Activated naive CD8-positive, alpha-beta T cell treated with anti-CD3 and anti-CD28 coated beads, Interleukin-2, amount 10 ng/mL, durations not matched to agents 7 days and 5 days (primary cell): ENCODE measurements at places on chromosomes 6 and 20.
A peak's percentile ranks its signal among the peaks of the same experiment; 100 is the strongest.

GRCh38 chr6:43917878-43918382 lies 147.9 kb downstream of the VEGFA start:
- H3K27me3 ChIP-seq = peaks cover 5% of the 10 kb centered on the region
- no peak overlapping the region for H3K4me3 ChIP-seq
- H3K4me1 ChIP-seq = no peaks in the 10 kb centered on the region

GRCh38 chr6:157096105-157096504 lies 227.2 kb downstream of the TMEM242 start:
- peak overlapping the region; percentile 62 for H3K27ac ChIP-seq
- DNase-seq = no peak
- peaks cover 22% of the 10 kb centered on the region for H3K4me1 ChIP-seq
- H3K4me3 ChIP-seq = no peak overlapping the region
- H3K27me3 ChIP-seq = no peaks in the 10 kb centered on the region

DNA sequence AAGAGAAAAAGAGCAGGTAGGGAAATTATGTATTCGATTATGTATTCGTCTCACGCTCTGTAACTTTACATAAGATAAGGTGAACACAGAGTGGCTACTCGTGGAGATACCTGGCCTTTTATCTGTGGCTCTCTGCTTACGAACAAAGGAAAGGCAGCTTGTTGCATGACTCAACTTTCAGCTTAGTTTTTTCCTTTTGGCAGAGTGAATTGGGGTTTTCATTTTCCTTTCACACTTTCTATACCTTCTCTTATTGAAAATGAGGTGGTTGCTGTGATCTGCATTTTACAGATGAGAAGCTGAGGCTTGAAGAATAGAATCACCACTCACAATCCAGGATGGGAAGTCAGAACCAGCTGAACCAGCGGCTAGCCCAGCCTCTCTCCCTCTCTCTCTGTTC lies 13.3 kb upstream of the KCNK15 start:
- H3K27ac ChIP-seq = no peak overlapping the region
- peaks cover 5% of the 10 kb centered on the region for H3K36me3 ChIP-seq
- H3K4me3 ChIP-seq = no peak overlapping the region
- no peaks in the 10 kb centered on the region for H3K27me3 ChIP-seq
- DNase-seq = no peak

GRCh38 chr20:1860446-1860845 lies 34.8 kb upstream of the SIRPA start:
- H3K27ac ChIP-seq = no peak overlapping the region
- H3K27me3 ChIP-seq = peaks cover 13% of the 10 kb centered on the region
- no peak overlapping the region for H3K4me3 ChIP-seq
- no peaks in the 10 kb centered on the region for H3K4me1 ChIP-seq
- H3K36me3 ChIP-seq = no peaks in the 10 kb centered on the region

- H3K4me3 ChIP-seq = no peak overlapping the region
- H3K27me3 ChIP-seq = peaks cover 80% of the 10 kb centered on the region
- H3K27ac ChIP-seq = no peak overlapping the region
- H3K36me3 ChIP-seq = no peaks in the 10 kb centered on the region
- peaks cover 21% of the 10 kb centered on the region for H3K4me1 ChIP-seq
- DNase-seq = no peak
Observed at GRCh38 chr6:6516666-6517458, 71.7 kb upstream of the LY86 start.

DNA sequence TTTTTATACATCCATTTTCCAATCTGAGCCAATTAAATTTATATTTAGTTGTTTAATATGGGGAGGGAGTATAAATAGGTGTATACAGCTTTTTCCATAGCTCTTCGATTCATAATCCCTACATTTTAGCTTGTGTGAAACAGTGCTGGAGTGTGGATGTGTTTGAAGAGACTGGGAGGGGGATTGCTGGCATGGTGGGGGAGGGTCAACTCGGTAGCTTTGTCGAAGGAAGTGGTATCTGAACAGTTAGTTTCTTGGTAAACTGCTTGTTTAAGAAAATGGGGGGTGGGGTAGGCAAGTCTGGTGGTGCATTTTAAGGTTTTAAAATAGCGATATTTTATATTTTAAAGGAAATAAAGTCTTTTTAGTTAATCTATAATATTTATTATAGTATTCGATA lies 1.4 kb upstream of the LIN28B start:
- H3K4me3 ChIP-seq = no peak overlapping the region
- H3K36me3 ChIP-seq = peaks cover 5% of the 10 kb centered on the region
- no peak for DNase-seq
- peaks cover 86% of the 10 kb centered on the region for H3K27me3 ChIP-seq

- no peaks in the 10 kb centered on the region for H3K4me1 ChIP-seq
- H3K36me3 ChIP-seq = no peaks in the 10 kb centered on the region
- H3K27ac ChIP-seq = no peak overlapping the region
- H3K27me3 ChIP-seq = peaks cover 17% of the 10 kb centered on the region
Observed at GRCh38 chr6:122740091-122740490, 39.4 kb upstream of the FABP7 start.

DNA sequence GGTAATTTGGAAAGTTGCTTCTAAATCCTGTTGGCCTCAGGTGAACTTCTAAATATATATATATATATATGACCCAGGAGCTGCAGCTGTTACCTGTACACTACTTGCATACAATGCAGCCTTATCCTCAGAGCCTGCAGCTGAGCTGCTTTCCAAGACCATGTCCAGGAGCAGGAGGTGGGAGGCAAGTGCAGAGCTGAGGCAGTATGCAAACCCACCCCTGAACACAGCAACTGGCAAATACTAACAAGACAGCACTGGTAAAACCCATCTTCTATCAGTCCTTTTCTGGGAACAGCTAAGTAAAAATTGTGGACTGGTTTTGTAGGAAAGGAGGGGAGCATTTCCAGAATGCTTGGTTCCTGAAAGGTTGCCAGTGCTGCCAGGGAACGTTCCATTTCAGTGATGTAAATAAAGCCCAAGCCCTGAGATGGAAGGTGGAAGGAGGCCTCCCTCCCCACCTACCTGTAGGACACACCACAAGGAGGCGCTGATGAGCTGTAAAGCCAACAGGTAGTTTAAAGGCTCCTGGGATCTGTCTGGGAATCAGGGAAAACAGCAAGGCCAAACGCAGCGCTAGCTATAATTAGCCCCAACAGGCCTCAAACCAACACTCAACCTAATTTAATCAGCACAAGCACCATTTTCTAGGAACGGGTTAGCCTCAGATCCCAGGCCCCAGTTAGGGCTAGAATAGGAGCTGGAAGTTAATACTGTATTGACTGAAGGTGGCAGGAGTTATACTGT lies 93.8 kb upstream of the MAP7 start:
- no peak overlapping the region for H3K4me3 ChIP-seq
- no peaks in the 10 kb centered on the region for H3K27me3 ChIP-seq
- peak; percentile 73 for DNase-seq

- no peaks in the 10 kb centered on the region for H3K27me3 ChIP-seq
- no peaks in the 10 kb centered on the region for H3K36me3 ChIP-seq
- H3K27ac ChIP-seq = no peak overlapping the region
- no peaks in the 10 kb centered on the region for H3K4me1 ChIP-seq
- DNase-seq = no peak
Observed at GRCh38 chr6:45698046-45698445, 317.6 kb downstream of the CLIC5 start.

DNA sequence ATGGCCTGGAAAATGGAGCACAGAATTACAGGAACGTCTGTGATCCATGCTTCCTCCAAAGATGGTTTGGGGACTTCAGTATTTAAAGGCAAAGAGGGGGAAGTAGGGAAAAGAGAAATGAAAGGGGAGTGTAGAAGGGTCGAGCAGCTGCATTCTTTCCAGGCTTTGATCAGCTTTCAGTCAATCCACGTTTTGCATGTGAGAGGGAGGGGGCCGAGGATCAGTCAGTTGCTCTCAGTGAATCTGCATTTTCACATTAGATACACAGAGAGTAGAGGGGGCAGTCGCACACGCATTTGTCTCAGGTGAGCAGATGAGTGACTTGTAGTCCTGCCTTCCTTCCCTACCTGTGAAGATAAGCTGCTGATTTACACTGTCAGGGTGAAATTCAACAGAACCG lies 78.8 kb downstream of the FOXF2 start:
- no peak overlapping the region for H3K27ac ChIP-seq
- H3K36me3 ChIP-seq = no peaks in the 10 kb centered on the region
- DNase-seq = no peak
- H3K4me1 ChIP-seq = peaks cover 3% of the 10 kb centered on the region
- H3K4me3 ChIP-seq = no peak overlapping the region
- H3K27me3 ChIP-seq = peaks cover 6% of the 10 kb centered on the region

GRCh38 chr20:36109251-36109947 lies 45.1 kb upstream of the EPB41L1 start:
- H3K36me3 ChIP-seq = no peaks in the 10 kb centered on the region
- H3K27ac ChIP-seq = no peak overlapping the region

DNA sequence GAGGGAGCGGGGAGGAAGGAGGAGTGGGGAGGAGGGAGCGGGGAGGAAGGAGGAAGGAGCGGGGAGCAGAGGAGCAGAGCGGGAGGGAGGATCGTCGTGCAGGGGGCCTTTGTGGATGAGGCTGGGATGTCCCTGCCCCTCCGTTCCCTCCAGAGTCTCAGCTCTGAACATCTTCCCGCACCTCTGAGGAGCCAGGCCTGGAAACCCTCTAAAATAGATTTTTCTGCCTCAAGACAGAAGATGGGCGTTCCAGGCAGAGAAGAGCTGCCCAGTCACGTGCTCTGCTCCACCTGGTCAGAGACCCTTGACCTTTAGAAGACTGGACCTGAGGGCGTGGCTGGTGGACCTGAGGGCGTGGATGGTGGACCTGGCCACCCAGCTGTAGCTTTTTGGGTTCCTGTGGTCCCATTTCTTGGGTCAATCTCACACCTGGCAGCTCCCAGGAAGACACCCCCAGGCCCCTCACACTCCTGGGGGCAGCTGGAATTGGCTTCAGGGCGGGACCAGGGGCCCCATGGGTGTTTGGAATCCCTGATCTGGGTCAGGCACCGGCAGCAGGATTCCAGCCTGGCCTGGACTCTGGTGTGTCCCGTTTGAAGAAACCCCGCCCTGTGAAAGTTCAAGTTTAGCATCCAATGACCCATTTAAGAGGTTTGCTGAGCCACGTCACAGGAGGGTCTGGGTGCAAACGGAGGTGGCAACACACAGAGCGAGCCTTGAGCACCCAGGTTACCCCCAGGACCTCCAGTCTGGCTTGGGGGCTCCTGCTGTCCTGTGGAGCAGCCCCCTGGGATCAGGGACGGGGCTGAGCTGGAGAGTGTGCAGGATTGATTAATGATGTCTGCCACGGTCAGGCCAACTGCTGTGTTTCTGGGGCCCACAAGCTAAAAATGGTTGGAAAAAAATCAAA lies 96.9 kb upstream of the BHLHE23 start:
- H3K27ac ChIP-seq = no peak overlapping the region
- H3K36me3 ChIP-seq = no peaks in the 10 kb centered on the region
- H3K4me3 ChIP-seq = no peak overlapping the region
- no peaks in the 10 kb centered on the region for H3K27me3 ChIP-seq
- DNase-seq = no peak
- H3K4me1 ChIP-seq = peaks cover 7% of the 10 kb centered on the region

GRCh38 chr6:74249658-74250057 lies 553.7 kb downstream of the CD109 start:
- no peaks in the 10 kb centered on the region for H3K27me3 ChIP-seq
- no peaks in the 10 kb centered on the region for H3K36me3 ChIP-seq
- H3K4me1 ChIP-seq = no peaks in the 10 kb centered on the region
- H3K4me3 ChIP-seq = no peak overlapping the region

DNA sequence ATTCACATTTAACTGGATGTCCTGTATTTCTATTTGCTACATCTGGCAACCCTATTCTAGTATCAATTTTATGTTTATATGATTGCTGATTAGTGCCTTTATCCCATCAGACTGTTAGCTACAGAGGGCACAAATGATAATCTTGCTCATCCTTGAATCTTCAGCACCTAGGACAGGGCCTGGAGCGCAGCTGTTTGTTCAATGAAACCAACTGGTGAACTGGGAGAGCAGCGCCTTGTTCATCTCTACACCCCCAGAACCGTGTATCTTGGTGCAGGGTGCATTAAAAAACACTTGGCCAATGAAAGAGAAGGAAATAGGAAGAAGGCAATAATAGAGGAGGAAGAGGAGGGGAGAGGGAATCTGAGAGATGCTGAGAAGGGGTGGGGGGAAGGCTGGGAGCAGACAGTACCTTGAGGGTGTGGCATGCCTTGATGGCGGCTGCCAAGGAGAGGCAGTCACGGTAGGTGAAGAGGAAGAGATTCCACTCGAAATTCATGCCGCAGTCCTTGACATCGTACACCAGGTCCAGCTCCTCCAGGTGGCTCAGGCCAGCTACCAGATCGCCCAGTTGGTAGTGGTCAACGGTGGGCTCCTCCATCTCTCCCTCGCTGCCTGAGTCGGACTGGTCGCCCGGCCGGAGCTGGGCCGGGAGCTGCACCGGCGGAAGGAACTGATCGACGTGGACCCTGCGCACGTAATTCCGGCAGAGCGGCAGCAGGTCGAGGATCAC lies 15.5 kb downstream of the TMEM151B start:
- no peaks in the 10 kb centered on the region for H3K36me3 ChIP-seq
- no peak for DNase-seq
- H3K27me3 ChIP-seq = peaks cover 44% of the 10 kb centered on the region
- H3K27ac ChIP-seq = no peak overlapping the region

GRCh38 chr6:17458966-17459365 lies 65.6 kb downstream of the CAP2 start:
- DNase-seq = no peak
- H3K27me3 ChIP-seq = peaks cover 9% of the 10 kb centered on the region
- no peaks in the 10 kb centered on the region for H3K36me3 ChIP-seq
- H3K27ac ChIP-seq = no peak overlapping the region

DNA sequence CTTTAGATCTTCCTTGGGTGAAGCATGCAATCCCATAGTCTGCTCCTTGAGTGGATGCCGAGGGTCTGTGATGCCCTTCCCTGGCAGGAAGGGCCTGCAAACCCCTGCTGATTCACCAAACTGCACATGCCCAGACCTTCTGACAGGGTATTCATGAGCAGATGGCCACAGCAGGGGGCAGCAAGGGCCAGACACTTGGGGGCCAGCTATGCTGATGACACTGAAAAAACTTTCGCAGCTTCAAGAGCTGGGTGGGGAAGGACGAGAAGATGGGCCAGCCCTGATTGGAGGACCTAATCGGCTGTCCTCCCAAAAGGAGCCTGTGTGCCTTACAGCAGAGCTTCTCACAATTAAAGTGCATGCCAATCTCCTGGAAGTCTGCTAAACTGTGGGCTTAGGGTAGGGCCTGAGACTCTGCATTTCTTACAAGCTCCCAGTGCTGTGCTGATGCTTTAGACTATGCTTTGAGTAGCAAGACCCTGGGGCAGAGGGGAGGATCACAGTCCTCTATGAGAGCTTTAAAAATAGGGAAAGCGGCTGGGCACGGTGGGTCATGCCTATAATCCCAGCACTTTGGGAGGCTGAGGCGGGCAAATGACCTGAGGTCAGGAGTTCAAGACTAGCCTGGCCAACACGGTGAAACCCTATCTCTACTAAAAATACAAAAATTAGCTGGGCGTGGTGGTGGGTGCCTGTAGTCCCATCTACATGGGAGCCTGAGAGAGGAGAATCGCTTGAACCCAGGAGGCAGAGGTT lies 15.2 kb upstream of the GDAP1L1 start:
- peaks cover 5% of the 10 kb centered on the region for H3K4me1 ChIP-seq
- DNase-seq = no peak
- no peak overlapping the region for H3K4me3 ChIP-seq
- no peak overlapping the region for H3K27ac ChIP-seq

GRCh38 chr6:147185216-147185615 lies 19.0 kb upstream of the STXBP5 start:
- H3K4me3 ChIP-seq = no peak overlapping the region
- no peak for DNase-seq
- peaks cover 1% of the 10 kb centered on the region for H3K4me1 ChIP-seq
- no peak overlapping the region for H3K27ac ChIP-seq

- H3K4me1 ChIP-seq = peaks cover 48% of the 10 kb centered on the region
- H3K27me3 ChIP-seq = no peaks in the 10 kb centered on the region
- peak overlapping the region; percentile 94 for H3K27ac ChIP-seq
- DNase-seq = peak; percentile 58
- peak overlapping the region; percentile 56 for H3K4me3 ChIP-seq
- H3K36me3 ChIP-seq = peaks cover 54% of the 10 kb centered on the region
Observed at GRCh38 chr20:433300-433975, 25.3 kb downstream of the RBCK1 start.
